Cerebellar cortex (tissue), 1 donor: ENCODE measurements at places on chromosomes 11 and 22.

GRCh38 chr22:47474895-47475294 is 712.4 kb downstream of the TBC1D22A start:
- DNase-seq: no peak

DNA sequence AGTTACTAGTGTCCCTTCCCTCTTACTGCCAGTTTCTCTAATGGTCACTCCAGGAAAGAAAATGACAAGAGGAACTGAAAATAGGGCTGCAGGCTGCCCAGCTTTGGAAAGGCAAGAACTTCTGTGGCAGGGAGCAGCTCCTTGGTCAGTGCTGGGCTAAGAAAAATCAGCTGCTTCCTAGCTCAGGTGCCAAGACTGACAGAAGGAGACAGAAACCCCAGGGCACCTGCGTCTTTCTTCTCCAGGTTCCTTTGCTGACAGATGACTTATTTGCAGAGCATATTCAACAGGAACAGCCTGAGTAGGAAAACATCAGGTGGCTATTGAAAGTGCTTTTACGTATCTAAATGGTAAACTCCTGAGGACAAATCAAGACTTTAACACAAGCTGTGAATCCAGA is 25.4 kb downstream of the MAML2 start:
- DNase-seq: peak; percentile 31

- no peak for DNase-seq
Observed at GRCh38 chr11:13620063-13620462, 48.4 kb upstream of the FAR1 start.

- no peak for DNase-seq
Observed at GRCh38 chr11:94751218-94751609, 16.9 kb upstream of the AMOTL1 start.

GRCh38 chr11:119531056-119531455 is 108.1 kb upstream of the THY1 start:
- DNase-seq: no peak

GRCh38 chr22:29152045-29152953 is 53.4 kb upstream of the EMID1 start:
- peak; percentile 36 for DNase-seq

GRCh38 chr22:36315325-36315724 is 62.4 kb downstream of the APOL1 start:
- no peak for DNase-seq

DNA sequence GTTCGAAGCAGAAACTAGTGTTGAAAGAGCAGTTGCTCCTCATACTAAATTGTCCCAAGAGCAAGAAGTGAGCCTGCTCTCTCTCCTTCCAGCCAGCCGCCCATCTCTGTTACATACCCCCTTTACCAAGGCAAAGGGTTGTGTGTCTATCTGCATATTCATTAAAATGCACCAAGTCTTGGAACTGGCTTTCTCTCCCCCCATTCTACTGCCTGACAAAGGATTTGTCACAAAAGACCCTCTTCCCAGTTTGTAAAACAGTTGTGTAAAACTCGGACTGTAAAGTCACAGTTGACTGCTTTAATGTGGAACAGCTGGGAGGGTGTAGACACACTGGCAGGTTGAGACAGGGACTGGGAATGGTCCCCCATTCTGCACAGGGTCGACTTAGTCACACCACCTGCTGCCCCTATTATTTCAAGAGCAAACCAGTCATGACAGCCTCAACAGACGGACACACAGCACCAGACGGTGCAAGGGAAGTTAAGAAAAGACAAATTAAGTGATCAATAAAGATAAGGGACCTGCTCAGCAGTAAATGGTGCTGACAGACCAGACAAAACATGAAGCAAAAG is 60.0 kb upstream of the HTATIP2 start:
- no peak for DNase-seq

- DNase-seq: no peak
Observed at GRCh38 chr11:66820901-66821300, 22.3 kb upstream of the RCE1 start.

DNA sequence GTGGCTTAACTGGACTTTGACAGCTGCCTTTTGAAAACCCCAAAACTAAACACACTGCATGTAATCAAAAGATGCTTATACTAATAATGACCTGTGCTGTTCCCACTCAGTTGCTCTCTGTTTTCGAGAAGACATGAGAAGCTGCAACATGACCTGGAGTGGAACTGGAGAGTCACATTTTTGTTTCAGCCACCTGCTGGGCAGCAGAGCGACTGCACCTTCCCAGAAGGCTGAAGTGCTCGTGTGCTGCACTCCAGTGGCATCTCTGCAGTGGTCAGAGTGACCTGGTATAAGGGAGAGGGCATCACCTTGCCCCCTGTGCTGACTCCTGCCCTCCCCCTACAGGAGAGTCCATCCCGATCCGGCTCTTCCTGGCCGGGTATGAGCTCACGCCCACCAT is 8.6 kb downstream of the THYN1 start:
- DNase-seq: peak; percentile 18

GRCh38 chr11:129408865-129409444 is 33.3 kb downstream of the BARX2 start:
- no peak for DNase-seq

- no peak for DNase-seq
Observed at GRCh38 chr22:26033071-26033470, 136.2 kb upstream of the SEZ6L start.

- DNase-seq: no peak
Observed at GRCh38 chr11:60389279-60389910, 6.9 kb upstream of the MS4A14 start.

DNA sequence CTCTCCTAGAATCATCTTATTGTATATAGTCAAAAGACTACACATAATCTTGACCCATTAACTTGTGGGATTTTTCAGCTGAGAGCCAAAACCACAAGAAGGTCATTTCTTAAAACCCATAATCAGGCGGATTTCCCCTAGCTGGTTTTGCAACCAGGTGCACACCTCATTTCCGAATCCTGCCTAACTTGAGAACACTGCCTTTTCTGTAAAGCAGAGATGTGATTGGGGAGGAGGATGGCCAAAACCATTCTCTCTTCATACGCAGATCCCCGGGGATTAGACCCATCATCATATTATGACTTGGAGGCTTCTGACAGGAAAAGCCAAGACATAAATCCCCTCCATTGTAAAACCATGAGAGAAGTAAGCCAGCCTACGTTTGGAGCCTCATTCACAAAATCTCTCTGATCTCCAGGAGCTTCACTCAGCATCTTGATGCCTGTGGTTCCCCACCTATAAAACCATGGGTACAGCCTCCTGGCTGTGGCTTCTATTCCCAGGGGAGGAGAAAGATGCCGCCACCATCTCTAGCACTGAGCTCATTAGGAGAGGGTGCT is 191.3 kb downstream of the KIF18A start:
- no peak for DNase-seq

GRCh38 chr11:7574491-7575130 is 60.8 kb downstream of the PPFIBP2 start:
- no peak for DNase-seq

DNA sequence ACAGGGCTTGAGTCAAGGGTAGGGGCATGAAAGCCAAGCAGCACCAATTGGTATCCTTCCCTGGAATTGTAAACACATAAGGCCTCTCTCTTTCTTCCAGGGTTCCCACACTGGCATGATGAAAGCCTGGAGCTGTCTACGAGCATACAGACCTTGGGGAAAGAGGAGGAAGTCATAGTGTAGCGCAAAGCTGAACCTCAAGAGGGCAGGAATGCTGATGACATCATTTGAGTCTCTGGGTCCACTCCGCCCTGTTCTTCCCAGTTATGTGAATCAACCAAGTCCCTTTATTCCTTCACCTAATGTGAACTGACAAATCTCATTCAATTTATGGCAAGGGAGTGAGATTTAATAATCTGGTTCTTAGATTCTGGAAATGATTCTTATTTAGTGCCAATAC is 266.4 kb upstream of the NCAM1 start:
- no peak for DNase-seq

DNA sequence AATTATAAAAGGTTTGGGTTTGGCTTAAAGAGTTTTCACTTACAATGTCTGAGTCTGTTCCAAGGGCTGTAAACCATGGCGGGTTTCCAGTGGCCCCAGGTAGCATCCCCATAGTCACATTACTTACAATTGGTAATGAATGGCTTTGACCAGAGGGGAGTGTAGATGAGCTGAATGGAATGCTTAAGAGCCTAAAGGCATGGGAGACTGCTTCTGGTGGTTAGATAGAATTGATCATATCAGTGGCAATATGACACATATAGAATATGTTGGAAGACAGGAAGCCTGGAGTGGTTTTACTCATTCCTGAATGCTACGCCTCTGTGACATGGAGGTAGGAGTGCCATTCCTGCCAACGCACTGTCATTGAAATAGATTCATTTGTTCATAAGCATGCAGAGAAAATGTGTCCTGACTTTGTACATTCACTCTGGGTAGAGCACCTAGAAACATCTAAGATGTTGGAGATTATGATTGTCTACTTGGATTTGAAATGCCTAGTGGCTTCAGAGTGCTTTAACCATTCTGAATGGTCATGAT is 183.3 kb downstream of the BLID start:
- DNase-seq: no peak

GRCh38 chr11:27406498-27407354 is 43.7 kb upstream of the CCDC34 start:
- no peak for DNase-seq

DNA sequence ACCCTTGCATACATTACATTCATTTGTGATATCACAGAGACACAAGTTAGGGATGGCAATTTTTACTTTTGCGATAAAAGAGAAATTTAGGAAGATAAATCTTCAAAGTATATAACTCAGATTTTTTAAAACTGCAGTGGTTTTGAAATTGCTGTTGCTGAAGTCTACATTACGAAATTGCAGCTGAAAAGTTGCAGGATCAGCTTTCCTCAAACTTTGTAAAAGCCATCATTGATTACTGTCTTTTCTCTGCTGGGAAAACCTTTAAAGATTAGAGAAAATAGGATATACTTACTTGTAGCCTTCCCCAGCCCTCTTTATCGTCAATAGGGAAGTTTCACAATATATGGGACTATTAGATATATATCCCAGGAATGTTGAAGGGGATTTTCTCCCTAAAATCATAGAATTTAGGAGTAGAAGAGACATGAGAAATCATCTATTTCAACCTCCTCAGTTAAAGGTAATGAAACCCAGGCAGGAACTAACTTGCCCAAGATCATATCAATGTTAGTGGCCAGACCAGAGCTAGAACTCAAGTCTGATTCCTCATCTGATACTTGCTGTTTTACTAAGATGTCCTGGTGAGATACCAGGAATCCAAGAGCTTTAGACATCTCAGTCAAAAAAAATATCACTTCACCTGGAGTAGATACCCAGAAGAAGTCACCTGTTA is 10.4 kb upstream of the AGBL2 start:
- no peak for DNase-seq

- peak; percentile 77 for DNase-seq
Observed at GRCh38 chr11:66546368-66546965, at the start of gene ACTN3. Gene ACTN3, plus strand, starts transcription at chr11:66546903. Its CDS starts 35 bp downstream, at chr11:66546938.

GRCh38 chr11:71269603-71270511 is 17.5 kb upstream of the SHANK2 start:
- no peak for DNase-seq

DNA sequence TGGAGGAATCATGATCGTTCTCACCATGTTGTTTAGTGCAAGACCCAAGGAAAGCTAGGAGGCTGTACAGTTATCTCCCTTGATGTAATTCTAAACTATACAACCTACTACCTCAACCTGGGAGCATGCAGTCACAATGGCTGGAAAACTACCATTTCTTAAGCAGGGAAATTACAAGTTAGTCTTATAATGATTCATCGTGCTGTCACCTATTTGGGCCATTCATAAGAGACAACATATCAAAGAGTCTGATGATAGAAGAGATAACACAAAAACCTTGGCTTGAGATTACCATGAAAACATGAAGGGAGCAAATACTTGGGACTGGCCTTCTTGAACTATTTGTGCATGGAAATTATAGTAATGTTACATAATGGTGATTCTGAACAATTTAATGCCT is 30.5 kb upstream of the BLID start:
- DNase-seq: no peak

- peak; percentile 75 for DNase-seq
Observed at GRCh38 chr11:10858439-10859325, 829 bp upstream of the ZBED5 start.

GRCh38 chr11:128772814-128773213 is 78.9 kb downstream of the FLI1 start:
- no peak for DNase-seq

DNA sequence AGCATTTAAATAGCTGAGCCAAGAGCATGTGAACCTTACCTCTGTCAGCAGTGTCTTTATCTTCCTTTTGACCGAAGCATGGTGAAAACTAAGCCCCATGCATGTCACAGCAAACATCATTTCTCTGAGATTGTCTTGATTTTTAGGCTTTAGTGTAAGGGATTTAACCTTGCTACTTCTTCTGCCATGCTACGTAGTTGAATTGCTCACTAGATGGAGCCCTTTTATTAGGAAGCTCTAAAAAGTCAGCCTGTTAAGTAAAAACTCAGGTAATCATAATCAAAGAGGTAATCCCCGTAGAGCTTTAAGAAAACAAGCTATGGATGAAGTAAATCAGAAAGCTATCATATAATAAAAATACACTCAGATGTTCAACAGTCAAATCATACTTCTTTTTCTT is 149.5 kb downstream of the PGR start:
- DNase-seq: peak; percentile 4

DNA sequence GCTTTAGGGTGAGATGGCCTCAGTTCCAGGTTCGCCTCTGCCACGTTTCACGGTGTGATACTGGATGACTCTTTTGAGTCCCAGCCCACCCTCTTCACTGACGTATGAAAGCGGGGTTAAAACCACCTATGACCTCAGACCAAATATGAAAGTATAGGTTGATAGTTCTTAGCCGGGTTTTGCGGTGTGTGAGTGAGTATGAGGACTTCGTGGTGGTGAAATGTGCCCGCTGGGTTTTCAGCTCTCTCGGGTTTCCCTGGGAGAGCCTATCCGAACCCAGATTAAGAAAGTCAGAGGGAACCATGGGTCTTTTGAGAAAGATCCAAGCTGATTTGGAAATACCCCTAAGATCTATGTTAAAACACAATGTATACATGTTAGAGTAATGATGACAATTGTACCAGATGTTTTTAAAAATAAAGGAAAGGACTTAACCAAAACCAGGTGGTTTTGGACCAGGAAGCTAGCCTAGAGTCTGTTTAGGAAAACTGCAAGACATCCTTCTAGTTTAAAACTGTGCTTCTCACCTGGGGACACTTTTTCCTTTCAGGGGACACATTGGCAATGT is 25.8 kb upstream of the ST3GAL4 start:
- DNase-seq: no peak

DNA sequence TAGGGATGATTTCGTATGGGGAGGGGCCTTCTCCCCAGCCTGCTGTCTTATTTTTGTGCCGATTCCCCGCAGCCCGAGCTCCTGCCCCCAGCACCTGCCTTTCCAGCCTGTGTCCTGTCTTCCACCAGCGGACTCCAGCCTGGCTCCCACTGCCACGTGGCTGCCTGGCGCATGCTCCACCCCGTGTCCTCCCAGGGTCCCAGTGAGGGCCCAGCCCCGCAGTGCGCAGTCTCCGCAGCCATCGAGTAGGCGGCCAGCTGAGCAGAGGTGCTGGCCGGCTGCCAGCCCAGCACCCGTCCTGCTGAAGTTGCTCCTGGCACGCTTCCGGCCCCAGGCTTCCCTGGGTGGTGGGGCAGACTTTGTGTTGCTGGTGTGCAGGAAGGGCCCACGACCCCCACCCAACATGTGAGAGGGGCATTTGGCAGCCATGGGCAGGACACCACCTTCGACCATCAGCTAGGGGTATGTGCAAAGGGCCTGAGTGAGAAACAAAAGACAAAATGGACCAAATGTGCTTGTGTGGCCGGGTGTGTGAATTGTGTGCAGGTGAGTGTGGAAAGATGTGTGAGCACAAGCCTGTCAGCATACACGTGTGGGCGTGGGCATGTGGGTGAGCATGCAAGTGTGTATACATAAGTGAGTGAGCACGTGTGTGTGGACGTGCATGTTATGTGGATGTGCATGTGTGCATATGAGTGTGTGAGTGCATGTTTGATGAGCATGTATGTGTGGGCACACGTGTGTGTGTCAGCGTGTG is 55.9 kb downstream of the RTN4R start:
- DNase-seq: no peak
